ENCODE measurements at places on chromosomes 6 and 20.

DNA sequence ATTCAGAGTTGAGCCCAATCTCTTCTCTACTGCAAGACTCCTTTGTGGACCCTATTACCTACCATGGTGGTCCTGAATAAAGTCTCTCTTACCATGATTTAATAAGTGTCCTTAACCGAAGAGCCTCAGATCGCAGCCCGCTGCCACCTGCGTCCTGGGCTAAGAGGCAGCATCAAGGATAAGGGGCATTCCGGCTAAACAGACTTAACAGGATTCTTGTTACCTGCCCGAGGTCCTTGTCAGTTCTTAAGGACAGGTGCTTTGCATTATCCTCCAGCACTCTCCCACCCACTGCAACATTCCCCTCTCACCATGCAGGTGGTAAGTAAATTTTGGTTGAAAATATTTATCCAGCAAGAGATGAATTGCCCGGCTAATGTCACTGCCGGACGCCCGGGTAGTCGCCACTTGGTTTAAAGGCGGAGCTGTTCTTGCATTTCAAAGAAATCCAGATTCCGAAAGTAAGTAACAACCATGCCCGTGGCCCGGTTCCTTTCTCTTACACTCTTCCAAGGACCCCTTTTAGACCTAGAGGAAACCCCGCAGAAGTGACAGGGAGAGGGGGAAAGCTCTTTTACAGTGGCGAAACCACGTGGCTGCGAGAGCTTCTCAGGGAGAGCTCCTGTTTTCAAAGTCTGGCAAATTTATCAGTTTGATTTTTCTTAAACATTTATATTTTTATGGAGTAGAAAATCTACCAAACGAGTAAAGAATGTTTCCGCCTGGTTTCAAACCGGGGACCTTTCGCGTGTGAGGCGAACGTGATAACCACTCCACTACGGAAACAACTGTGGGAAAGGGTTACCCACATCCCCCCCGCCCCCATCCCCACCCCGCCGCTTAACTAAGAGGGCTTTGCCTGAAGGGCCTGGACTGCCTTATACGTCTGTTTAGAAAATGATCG is 41.9 kb upstream of the PRSS16 start:
- peak; percentile 10 for DNase-seq

DNA sequence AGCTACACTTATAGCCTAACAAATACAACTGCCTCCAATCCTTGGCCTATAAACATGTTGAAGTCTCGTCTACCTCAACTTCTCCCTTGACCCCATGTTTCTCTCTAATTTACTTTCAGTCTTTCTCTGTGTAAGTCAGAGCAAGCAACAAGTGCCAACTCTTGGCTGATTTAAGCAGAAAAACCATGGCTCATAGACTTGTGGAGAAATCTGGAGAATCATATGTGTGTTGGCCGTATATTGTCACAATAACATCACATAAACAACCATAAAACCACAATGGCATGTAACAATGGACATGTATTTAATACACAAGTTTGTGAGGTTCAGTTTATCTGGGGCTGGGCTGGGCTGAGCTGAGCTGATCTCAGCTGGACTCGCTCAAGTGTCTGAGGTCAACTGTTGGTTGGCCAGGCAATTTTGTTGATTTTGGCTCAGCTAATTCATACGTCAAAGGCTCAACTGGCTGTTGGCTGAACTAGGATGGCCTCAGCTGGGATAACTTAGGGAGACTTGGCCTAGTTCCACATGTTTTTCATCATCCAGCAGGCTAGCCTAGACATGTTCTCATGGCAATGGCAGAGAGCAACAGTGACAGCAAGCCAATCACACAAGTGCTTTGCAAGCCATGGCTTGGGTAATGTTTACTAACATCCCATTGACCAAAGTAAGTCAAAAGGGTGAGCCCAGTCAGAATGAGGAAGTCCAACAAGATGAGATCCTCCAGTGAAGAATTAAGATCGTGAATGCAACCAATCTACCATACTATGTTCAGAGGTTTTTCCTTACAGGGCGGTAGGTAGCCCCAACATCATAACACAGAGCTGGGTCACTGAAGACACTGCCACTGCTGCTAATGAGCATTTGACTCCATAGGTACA is 12.9 kb upstream of the TBC1D22B start:
- no peak for DNase-seq

- no peak for DNase-seq
Measured at GRCh38 chr6:11650025-11650696, 112.6 kb downstream of the TMEM170B start.

DNA sequence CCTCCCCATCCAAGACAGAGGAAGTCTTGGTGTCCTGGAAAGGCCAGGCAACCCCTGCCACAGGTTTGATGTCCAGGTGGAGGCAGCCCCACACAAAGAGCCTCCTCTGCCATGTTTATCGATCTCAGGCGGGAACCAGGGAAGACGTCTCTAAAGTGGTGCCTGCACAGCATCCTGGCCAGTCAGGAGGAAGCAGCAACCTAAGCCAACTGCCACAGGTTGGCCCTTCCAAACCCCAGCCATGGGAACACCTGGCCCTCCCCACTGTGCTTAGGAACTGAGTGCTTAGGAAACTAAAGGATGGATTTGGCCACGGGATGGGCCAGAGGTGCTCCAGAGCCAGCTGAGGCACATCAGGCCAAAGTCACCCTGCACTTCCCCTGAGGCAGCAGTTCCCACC is 56.9 kb downstream of the CSE1L start:
- no peak for DNase-seq

GRCh38 chr6:54086439-54086838 is 24.8 kb upstream of the MLIP start:
- no peak for DNase-seq

GRCh38 chr20:54067606-54068174 is 2.7 kb downstream of the BCAS1 start:
- DNase-seq, result no peak
